Activated effector memory CD4-positive, alpha-beta T cell treated with anti-CD3 and anti-CD28 coated beads, Interleukin-2, amount 50 U/mL, for 16 hours (primary cell): ENCODE measurements at places on chromosomes 6 and 20.

DNA sequence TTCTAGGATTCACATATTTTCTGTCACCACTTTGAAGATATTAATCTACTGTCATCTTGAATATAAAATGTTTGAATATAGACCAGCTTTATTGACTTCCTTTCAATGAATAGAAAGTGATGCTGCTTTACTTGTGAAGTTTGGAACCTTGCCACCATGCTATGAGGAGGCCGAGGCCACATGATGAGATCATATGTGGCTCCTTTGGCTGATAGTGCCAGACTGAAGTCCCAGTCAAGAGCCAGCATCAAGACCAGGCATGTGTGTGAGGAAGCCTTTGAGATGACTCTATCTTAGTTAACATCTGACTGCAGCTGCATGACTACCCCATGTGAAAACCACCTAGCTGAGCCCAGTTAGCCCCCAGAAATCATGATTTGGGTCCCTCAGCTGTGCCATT is 169.5 kb downstream of the OTOR start:
- DNase-seq = no peak

DNA sequence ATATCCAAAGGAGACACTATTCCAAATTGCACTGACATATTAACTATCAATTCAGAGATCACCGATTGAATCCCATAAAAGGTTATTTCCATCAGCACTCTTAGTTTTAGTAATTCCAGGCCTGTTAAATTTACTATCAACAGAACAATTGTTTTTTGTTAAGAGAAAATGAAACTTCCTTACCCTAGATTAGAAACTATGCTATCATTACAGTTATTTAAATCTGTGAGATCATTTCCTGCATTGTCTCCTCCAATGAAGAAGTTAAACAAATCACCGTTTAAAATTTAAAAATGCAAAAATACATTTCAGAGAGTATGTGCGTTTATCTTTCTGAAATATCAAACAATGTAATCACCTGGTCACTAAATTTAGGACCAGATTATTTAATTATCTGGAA is 57.5 kb downstream of the HIVEP2 start:
- DNase-seq = no peak

DNA sequence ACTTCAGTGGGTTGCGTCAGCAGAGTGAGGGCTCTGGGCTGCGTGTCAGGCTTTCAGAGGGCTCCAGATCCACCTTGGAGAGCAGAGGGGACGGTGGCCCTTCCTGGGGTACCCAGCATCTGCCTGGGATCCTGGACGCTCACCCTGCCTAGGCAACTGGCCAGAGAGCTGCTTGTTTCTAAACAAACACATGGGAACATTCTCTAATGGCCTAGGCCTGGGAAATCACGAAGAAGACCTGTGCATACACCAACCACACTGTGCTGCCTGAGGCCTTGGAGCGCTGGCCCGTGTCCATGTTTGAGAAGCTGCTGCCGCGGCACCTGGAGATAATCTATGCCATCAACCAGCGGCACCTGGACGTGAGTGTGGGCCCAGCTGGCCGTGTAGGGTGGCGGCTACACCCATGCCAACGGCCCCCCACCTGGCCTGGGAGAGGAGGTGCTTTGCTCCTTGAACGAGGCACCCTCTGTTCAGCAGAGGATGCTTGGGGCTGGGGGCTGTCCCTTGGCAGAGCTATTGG is 32.2 kb downstream of the PYGB start:
- peak; percentile 53 for DNase-seq

GRCh38 chr20:61490721-61491120 is 238.7 kb downstream of the CDH4 start:
- DNase-seq = no peak

- no peak for DNase-seq
These were observed 17.5 kb upstream of the SLC22A2 start for GRCh38 chr6:160276126-160276525.

DNA sequence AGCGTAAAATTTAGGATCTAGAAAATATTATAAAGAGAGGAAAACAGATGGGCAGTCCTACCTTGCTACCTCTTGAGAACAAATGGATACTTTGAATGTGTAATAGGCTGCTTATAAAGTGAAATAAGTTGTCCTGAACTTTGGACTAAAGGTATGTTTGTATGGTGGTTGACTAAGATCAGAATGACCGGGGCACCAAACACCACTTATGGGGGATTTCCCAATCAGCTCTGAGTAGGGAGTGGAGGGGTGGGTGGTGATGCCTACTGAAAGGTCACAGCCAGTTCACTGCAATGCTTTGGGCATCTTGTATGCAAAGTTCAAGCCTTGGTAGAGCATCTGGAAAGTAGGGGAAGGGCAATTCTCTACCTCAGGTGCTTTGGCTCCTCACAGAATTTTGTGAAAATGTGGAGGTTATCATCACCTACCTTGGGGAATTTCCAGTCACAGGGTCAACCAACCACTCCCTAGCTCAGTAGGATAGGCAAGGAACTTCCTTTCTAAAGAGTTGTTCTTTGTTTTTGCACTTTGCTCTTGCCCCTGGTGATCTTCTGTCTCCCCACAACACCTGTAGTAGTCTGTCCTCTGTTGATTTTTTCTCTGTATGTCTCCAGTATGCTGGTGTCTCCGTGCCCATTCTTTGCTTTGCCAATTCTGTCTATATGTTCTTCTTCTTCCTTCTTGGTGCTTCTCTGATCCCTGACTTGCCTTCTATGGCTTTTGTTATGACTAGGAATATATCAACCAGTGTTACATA is at the start of gene TRIM31:
Gene TRIM31 (minus strand): TSS at position 88 of the 757 bp plus-strand sequence. CDS start 285 bp downstream, outside the sequence.
- no peak for DNase-seq

DNA sequence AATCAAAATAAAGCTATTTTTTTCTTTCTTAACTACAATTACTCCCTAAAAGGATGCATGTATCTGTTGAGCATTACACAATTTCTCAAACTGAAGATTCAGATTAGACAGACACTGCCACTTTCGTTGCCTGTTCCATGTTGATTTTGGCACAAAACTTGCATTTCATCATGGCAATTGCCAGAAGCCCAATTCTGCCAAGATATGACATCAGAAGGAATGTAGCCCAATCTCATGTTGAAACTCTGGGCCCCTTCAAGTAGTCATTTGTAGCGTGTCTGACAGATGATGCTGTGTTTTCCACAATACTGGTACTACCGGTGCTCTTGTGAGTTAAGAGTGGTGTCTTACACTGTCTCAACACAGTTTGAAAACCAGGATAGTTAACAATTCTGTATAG is 705.4 kb downstream of the PTPRT start:
- DNase-seq = no peak

DNA sequence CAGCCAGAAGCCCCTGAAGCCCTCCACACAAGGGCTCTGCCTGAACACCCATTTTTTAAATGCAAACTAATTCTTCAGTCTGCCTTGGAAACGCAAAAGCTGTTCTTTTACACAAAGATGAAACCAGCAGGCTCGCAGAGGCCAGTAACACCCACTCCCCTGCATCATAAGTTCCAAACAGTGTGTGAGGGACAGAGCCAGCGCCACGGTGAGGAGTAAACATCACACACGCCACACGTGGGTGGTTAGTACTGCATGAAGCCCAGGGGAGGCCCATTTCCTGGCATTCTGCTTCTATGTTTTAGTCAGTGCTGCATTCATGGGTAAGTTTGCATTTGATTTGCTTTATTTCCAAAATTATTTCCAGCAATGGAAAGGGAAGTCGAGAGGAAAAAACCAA is 217.7 kb upstream of the RIN2 start:
- DNase-seq = no peak

DNA sequence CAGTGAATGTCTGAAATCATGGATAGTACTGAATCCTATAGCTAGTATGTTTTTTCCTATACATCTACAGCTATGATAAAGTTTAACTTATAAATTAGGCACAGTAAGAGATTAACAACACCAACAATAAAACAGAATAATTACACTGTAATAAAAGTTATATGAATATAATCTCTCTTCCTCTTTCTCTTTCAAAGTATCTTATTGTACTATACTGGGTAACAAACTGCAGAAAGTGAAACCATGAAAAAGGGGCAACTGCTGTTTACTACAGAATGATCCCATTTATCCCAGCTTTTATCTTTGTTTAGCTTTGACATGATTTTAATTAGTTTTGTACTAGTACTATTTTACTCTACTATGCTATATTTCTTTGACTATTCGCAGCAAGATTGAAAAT is 25.8 kb downstream of the ESF1 start:
- no peak for DNase-seq

DNA sequence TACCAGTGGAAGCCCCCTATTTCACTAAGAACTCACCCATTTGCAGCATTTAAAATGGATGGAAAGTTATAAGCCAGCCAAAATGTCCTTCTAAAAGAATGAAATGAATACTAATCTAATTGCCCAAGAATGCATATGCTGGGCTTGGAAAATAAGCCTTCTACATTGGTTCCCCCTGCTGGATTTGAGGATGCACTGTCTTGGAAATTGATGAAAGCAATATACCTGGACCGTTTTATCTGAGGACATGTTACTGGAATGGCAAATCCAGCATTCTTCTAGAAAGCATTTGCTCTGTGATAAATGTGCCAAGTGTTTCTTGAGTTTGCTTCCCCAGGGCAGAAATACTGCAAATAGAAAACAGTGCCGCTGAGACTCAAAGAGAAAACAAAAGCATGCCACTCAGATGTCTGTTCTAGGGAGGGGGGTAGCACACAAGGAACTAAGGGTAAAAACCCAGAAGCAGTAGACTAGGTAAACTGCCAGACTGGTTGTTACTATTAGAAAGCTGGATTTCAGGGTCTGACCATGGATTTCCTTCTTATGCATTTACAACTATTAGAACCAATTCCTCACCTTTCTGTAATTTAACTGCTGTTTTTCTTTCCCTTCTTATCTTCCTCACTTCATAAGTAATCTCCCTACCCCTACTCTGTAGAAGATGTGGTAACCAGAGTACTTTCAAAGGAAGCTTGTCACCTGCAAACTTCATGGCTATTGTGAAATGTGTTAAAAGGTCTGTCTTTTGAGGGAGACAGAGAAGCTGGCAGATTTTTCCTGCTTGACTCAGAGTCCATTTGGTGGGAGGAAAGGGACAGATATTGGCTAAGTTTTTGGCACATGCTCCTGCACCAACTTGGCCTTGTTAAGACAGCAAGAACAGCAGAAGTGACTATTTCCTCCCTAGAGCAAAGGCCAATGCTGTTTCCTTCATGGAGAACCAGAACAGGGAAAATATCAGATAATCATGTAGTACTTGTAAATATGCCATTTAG is 642.6 kb downstream of the KIF16B start:
- DNase-seq = no peak

DNA sequence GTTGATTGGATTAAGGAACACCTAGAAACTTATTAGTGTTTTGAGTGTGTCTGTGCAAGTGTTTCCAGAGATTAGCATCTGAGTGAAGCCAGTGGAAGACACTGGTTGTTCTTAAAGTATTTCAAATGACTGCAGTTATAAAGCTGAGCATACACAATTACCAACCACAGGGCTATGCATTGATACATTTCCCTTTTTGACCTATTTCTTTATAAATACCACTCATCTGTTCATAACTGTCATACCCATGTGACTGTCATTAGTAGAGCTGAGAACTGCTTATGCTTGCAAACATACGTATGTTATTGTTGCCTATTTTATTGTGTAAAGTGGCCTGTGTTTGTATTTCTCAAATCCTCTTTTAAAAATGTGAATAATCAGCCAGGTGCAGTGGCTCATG is 15.3 kb upstream of the ZC3H12D start:
- no peak for DNase-seq

- no peak for DNase-seq
These were observed 917.7 kb downstream of the PHF3 start for GRCh38 chr6:64553249-64553786.

- DNase-seq = no peak
These were observed at the start of gene OR2W1 for GRCh38 chr6:29045075-29045474. Gene OR2W1 (minus strand): TSS chr6:29045175. CDS start chr6:29045175, 0 bp downstream.

DNA sequence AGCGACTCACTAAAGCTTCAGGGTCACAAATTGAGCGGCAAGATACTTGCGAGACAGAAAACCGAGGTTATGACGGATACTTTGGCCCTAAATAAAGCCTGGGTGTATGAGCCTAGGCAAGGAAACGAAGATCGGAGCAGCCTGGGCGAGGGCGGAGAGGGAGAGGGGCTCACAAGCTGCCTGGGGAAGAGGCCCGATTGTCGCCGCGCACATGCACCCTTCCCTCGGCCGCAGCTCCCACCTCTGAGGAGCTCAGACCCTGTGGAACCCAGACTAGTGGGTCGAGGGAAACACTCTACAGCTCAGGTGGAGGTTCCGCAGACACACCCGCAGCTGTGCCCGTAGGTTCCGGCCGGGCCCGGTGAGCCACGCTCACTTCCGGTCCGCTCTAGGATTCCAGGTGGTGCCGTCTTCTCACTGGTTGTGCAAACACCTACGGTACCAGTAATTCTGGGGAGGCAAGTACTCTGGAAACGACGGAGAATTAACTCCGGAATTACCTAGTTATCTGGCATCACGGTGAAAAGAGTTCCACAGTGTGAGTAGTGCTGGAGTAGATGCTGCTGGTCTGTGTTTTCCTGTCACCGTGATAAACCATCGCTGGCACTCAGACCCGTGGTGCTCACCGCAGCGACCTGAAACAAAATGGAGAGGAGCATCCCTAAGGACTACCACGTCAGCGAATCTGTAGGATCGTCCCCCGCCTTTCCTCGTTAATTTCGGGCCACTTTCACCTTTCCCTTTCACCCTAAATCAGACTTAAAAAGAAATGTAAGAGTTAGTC is 61.5 kb downstream of the GPX5 start:
- peak; percentile 83 for DNase-seq

DNA sequence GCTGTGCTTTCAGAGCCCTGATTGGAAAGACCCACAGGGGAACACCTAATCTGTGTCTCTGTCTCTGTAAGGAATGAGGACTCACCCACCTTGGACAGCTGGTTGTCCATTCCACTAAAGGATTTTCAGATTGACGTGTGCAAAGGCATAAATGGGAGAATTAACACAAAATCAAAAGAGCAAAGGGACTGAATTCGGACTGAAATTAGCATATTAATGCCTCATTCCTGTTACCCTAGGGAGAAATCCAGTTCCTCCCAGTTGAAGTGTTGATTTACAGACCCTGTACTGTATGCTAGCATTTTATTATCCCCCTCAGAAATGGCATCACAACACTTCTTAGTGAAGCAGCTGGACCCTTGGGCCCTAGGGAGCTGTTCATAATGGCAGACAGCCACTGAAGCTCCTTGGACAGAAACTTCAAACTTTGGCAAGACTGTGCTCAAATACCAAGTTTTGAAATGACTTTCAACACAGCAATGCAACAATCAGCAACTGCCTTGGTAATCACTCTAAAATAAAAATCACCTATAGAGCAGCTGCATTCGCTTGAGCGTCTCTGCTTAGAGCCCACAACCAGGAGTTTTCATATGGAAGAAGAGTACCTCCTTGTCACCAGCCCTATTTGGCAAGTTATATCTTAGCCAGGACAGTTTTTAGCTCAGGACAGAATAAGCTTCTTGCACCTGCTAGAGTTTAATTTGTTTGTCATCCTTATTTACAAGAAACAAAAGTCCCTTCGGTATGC is 118.1 kb downstream of the TRDN start:
- no peak for DNase-seq

- DNase-seq = no peak
These were observed 38.0 kb downstream of the YTHDF1 start for GRCh38 chr20:63177785-63178445.

GRCh38 chr6:37060195-37060559 is 54.7 kb downstream of the FGD2 start:
- DNase-seq = no peak

- DNase-seq = peak; percentile 51
These were observed 20.9 kb downstream of the HLA-F start for GRCh38 chr6:29744131-29744530.

- DNase-seq = no peak
These were observed 10.1 kb upstream of the TMEM244 start for GRCh38 chr6:129871221-129871620.
